CD4-positive, alpha-beta memory T cell (primary cell): ENCODE measurements at places on chromosomes 1 and 21. TPM values are rescaled to one million over a fixed set of nuclear protein-coding genes. Genes with fewer than 3 reads are reported as not detected.

The HSD11B1 gene
- polyA plus RNA-seq, result 7.3 TPM

The C8A gene
- not detected for polyA plus RNA-seq

- no peak for DNase-seq
These were observed 187.4 kb downstream of the SLC35F3 start for GRCh38 chr1:234091876-234092275.

GRCh38 chr1:207848234-207848633 lies 62.7 kb downstream of the CD34 start:
- DNase-seq, result no peak

DNA sequence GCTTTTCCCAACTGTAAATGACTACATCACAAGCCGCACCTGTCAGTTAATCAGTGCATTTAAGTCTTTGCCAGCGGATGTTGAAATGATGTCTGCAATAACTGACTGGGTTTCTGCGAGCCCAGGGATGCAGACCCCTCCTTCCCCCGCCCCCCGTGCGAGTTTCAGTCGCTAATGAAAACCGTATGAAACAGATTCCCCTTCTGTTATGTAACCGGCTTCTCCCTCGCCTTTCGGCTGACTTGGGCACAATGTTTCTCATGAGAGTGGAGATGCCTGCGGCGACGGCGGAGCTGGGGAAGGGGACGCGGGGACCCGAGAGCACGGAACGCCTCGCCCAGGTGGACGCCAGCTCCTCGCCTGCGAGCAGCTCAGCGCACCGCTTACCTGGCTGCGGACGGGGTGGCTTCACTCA lies 753 bp downstream of the KCNJ6 start:
- DNase-seq, result no peak

The TNNT2 gene
- polyA plus RNA-seq, result not detected

The TMPRSS15 gene
- polyA plus RNA-seq, result not detected
